B cell (primary cell): ENCODE measurements at places on chromosomes 6 and 20. TPM values are rescaled to one million over a fixed set of nuclear protein-coding genes. Genes with fewer than 3 reads are reported as not detected.
A peak's percentile ranks its signal among the peaks of the same experiment; 100 is the strongest.

Gene ZKSCAN3
- 11.0 and 11.9 TPM in 2 replicates for total RNA-seq

Gene C2
- total RNA-seq = 1.3 and 3.4 TPM in 2 replicates

Gene NFATC2
- 38.0 and 41.9 TPM in 2 replicates for total RNA-seq

Gene UBR2
- total RNA-seq = 56.2 and 61.5 TPM in 2 replicates

Gene BPIFA1
- not detected in 2 replicates for total RNA-seq

Gene HLA-DOA
- total RNA-seq = 209 TPM in 2 replicates

Gene BPIFB4
- not detected in 2 replicates for total RNA-seq

Gene HAO1
- not detected in 2 replicates for total RNA-seq

Gene L3MBTL1
- total RNA-seq = 31.4 and 35.7 TPM in 2 replicates

- H3K4me3 ChIP-seq = peak overlapping the region; percentile 75
- H3K27me3 ChIP-seq = no peaks in the 10 kb centered on the region
- H3K27ac ChIP-seq = peak overlapping the region; percentile 94
- DNase-seq = peak; percentile 41
- H3K36me3 ChIP-seq = peaks cover 6% of the 10 kb centered on the region
Measured at GRCh38 chr20:58308290-58308679, 1.2 kb upstream of the RAB22A start.

DNA sequence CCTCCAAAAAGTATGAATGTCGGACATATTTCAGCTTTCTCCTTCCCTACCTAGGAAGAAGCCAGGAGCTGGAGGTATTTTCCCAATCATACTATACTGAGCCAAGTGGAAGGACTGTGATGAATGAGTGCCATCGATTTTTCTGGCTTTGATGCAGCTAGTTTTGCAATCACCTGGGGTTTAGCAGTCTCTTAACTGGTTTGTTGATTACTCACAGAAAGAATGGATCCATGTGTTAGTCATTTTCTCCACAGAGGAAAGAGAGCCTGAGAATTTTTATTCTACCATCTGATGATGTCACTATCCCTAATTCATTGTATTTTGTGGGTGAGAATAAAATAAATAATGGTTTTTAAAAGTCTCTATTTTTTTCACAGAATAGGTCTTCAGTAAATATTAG is 282.9 kb upstream of the RNF217 start:
- no peak overlapping the region for H3K27ac ChIP-seq
- H3K36me3 ChIP-seq = no peaks in the 10 kb centered on the region
- DNase-seq = no peak
- H3K4me3 ChIP-seq = no peak overlapping the region
- H3K27me3 ChIP-seq = no peaks in the 10 kb centered on the region
- H3K4me1 ChIP-seq = no peaks in the 10 kb centered on the region

GRCh38 chr6:39803872-39804271 is 11.7 kb downstream of the DAAM2 start:
- H3K4me3 ChIP-seq = no peak overlapping the region
- DNase-seq = no peak
- no peaks in the 10 kb centered on the region for H3K4me1 ChIP-seq
- no peaks in the 10 kb centered on the region for H3K27me3 ChIP-seq

GRCh38 chr6:1801401-1801800 is 191.7 kb downstream of the FOXC1 start:
- H3K27me3 ChIP-seq = no peaks in the 10 kb centered on the region
- H3K4me1 ChIP-seq = peaks cover 3% of the 10 kb centered on the region
- DNase-seq = no peak
- no peaks in the 10 kb centered on the region for H3K36me3 ChIP-seq
- H3K27ac ChIP-seq = no peak overlapping the region

DNA sequence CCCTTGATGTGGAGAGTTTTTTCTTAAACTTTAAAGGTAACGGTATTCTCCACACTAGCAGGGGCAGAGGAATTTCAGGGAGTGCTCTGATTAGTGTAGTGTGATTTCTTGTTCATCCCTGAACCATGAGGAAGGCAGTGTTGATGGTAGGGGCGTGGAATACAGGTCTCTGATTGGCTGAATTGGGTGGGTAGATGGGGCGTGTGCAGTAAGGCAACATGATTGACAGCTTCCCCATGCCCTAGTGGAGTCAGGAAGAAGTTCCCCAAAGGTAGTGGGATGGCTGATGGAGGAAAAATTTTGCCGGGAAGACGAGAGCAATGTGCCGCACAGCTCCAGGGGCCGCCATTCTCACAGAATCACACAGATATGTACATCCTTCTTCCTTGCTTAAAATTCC is 97.4 kb upstream of the SALL4 start:
- no peak overlapping the region for H3K4me3 ChIP-seq
- H3K27me3 ChIP-seq = no peaks in the 10 kb centered on the region
- no peak overlapping the region for H3K27ac ChIP-seq

DNA sequence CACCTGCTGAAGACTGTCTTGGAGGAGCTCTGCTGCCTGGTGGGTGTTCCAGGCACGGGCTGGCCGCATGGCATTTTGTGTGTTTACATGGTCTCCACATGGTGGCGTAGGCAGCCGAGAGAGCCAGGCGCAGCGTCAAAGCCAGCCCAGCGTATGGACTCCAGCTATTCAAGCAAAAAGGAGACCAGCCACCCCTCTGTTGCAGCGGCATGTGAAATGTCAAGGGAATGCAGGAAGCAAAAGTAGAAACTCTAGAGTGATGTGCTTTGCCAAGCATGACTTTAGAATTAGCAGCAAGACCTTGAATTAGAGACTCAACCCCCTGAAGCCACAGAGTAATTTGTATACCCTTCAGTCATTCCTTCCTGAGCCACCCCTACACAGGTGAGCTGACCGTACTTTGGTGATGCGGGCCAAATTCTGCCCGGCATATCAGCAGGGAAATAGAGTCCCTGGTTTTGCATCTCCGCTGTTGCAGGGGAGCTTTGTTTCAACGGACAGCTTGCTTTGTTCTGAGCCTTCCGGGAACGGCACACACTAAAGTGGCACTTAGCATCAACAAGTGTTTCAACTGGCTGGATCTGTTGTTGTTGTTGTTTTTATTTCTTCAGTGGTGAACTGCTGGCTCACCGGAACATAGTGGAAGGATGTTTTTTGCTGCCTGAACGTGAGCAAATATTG is 48.5 kb downstream of the FNDC1 start:
- no peak overlapping the region for H3K4me3 ChIP-seq
- no peaks in the 10 kb centered on the region for H3K36me3 ChIP-seq
- peak; percentile 53 for DNase-seq
- H3K27ac ChIP-seq = no peak overlapping the region
- no peaks in the 10 kb centered on the region for H3K27me3 ChIP-seq

DNA sequence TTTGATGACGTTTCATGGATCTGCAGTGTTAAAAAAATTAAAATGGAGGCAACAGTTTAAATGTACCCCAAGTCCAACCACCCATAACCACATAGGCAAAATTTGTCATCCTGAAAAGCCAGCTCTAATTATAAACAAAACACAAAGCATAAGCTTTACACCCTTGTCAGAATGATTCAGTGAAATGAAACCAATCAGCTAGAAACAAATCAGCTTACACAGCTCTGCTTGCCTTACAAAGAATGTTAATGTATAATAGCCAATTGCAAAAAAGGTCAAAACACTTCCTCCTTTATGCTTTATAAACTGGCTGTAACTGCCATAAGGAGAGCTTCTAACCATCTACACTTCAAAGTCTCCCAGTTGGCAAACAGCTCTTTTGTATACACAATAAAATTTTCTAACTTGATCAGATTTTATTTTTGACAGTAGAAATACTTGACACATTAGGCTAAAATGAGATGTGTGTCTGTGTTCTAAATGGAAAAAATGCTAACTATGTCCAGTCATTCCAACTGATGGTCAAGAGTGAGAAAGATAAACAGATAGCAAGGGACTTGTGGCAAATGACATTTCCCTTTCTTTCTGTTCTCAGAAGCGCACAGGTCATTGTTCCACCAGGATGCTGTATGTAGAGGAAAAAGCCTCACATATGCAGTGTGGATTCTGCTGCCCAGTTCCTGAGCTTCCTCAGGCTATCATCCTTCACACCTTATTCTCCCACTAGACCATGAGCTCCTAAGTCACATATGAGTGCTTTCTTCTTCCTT is 344.3 kb upstream of the ID4 start:
- no peak for DNase-seq
- no peaks in the 10 kb centered on the region for H3K4me1 ChIP-seq
- H3K27ac ChIP-seq = no peak overlapping the region
- no peaks in the 10 kb centered on the region for H3K36me3 ChIP-seq

GRCh38 chr20:531608-532007 is 12.0 kb downstream of the CSNK2A1 start:
- H3K27ac ChIP-seq = no peak overlapping the region
- no peaks in the 10 kb centered on the region for H3K27me3 ChIP-seq
- no peak for DNase-seq
- H3K4me3 ChIP-seq = no peak overlapping the region
- peaks cover 19% of the 10 kb centered on the region for H3K4me1 ChIP-seq

DNA sequence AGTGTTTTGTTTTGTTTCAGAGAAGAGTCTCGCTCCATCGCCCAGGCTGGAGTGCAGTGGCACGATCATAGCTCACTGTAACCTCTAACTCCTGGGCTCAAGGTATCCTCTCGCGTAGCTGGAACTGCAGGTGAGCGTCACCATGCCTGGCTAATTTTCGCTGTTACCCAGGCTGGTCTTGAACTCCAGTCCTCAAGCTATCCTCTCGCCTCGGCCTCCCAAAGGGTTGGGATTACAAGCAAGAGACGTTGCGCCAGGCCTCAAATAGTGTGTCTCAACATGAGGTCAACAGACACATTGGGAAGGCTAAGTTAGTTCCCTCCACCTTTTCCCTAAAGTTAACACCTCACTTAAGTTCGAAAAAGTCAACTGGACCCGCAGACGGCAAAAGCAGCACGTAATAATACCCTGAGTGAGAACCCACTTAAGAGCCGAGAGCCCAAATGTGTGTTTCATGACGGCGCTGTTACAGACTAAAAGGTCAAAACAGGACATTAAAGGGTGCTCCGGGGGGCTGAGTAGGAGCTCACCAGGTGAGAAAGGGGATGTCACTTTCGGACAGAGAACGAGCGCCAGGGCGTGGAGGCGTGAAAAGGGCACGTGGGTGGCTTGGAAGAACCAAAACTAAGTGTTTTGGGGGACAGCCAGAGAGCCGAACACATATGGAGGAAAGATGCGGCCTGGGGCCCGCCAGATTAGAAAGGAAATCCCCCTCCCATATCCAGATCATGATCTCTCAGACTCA is 499 bp downstream of the TTI1 start:
- peaks cover 3% of the 10 kb centered on the region for H3K36me3 ChIP-seq
- DNase-seq = no peak
- H3K4me3 ChIP-seq = peak overlapping the region; percentile 98
- peak overlapping the region; percentile 87 for H3K27ac ChIP-seq

DNA sequence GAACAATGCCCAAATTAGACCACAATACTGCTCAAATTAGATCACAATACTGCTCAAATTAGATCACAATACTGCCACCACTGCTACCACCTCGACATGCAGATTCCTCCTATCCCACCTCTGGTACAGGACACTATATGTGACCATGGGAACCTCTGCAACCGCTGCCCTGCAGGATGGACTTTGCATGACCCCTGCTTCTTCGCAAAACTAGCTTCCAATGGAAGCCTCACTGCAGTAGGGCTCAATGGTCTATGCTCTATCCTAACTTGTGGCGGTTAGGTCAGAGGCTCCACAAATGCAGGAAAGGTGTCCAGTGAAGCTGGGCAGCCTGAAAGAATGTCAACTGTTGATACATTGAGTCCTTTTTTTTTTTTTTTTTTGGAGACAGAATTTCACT is 7.8 kb upstream of the TXNDC5 start:
- no peaks in the 10 kb centered on the region for H3K36me3 ChIP-seq
- no peaks in the 10 kb centered on the region for H3K27me3 ChIP-seq
- H3K27ac ChIP-seq = no peak overlapping the region

DNA sequence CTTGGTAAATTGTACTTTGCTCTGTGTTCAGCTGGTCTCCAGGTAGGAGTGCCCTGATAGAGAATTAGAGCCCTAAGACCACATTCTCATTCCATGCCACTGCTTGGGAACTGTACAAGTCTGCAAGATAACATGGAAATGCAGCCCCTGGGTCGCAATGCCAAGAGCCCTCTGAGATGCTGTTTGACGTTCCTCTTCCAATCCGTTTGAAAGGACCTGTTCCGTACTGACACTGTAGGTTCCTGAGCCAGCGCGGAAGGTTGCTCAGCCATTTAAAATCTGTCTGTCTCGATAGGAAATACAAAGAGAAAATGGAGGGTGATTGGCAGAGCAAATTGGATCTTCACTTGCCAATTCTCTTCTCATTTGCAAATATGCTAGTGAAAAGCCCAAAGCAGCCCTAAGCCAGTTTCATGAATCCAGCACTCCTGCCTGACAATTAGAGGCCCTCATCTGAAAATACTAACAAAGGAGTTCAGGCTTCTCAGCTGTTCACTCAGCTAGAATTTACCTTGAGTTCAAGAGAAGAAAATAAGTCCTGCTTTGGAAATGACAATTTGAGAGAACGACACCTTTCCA is 100.6 kb upstream of the AFDN start:
- peaks cover 4% of the 10 kb centered on the region for H3K27me3 ChIP-seq
- no peak overlapping the region for H3K4me3 ChIP-seq
- H3K36me3 ChIP-seq = no peaks in the 10 kb centered on the region
- no peak for DNase-seq

DNA sequence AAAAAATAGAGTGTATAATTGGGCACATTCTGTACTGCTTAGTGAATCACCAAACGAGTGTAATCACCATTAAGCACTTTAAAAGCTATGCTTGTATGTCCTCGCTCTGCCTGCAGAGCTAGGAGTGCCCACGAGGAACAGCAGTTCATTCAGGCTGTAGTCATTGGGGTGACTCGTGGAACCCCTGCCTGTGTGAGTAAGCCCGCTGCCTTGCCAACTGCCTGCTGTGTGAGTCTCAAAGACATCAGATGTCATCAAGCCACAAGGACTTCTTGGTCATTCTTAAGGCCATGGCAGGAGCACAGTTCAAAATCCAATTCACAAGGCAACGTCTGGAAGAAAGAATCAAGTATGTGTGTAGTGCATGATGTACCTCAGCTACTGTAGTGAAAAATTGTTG is 60.4 kb downstream of the FOXO3 start:
- no peak for DNase-seq
- peaks cover 14% of the 10 kb centered on the region for H3K4me1 ChIP-seq
- H3K27me3 ChIP-seq = no peaks in the 10 kb centered on the region
- no peak overlapping the region for H3K27ac ChIP-seq
- H3K36me3 ChIP-seq = no peaks in the 10 kb centered on the region

DNA sequence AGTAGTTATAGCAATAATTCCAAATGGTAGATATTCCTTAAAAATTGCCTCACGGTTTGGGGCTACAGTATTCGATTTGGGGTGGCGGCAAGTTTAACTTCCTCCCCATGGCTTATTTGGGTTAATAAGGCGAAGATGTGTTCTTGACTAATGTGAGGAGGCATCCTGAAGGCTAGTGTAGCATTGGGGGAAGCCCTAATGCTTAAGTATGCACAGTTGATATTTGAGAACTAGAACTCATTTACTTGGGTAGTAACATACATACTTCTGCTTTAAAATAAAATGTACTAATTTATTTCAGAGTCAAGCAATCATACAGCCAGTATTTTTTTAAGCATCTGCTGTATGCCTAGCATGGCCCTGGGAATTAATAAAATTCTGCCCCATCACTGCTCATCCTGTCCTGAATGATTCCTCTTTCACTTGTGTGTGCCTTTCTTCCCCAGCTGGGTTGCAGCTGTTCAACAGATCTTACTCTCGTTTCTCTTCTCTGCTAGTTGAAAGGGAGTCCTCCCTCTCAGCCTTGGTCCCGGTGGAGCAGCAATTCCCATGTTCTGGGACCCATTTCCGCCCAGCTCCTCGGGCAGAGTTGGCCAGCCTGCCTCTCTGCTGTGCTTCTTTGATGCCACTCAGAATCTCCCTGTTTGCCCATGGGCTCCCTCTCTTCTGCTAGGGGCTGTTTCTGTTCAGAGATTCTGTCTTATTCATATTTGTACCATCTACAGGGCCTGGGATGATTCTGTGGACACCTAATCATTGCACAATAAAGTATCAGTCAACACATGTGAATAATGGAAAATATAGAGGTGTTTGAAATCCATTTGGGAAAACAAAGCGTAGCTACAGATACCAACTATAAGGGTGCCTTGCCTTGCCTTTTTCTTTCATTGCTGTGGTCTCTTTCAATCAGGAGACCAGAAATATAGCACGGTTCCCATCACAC is 104.8 kb downstream of the ARID1B start:
- peaks cover 79% of the 10 kb centered on the region for H3K4me1 ChIP-seq
- H3K27me3 ChIP-seq = no peaks in the 10 kb centered on the region
- DNase-seq = no peak
